ENCODE measurements at places on chromosomes 1 and 21.
A peak's percentile ranks its signal among the peaks of the same experiment; 100 is the strongest.

DNA sequence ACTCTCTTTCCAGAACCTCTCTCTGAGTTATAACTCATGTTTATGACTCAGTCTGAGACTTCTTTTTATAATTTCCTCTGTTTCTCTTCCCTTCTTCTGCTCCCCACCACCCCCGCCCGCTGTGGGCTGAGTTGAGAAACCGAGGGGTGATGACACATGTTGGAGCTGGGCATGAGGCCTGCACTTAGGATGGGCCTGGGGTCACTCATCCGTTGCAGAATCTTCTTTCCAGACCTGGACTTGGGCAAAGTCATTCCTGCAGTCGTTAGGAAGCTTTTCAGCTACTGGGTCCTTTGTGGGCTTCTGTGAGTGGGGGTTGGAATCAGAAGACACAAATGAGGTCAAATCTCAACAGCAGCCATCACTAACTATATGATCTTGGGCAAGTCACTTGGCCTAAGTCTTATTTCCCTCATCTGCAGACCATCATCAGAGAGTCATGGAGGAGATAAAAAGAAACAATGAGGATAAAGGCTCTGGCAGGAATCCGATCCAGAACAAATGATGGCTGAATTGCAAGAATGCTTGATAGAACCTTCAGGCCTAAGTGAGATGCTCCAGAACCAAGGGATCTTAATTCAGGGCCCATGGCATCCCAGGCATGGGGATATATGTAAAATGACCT lies 53.4 kb downstream of the RPS6KA1 start:
- DNase-seq: peak; percentile 74

GRCh38 chr1:55724551-55725325 lies 509.6 kb upstream of the USP24 start:
- DNase-seq: peak; percentile 65

GRCh38 chr1:218350035-218350525 lies 4.9 kb downstream of the TGFB2 start:
- DNase-seq: no peak

DNA sequence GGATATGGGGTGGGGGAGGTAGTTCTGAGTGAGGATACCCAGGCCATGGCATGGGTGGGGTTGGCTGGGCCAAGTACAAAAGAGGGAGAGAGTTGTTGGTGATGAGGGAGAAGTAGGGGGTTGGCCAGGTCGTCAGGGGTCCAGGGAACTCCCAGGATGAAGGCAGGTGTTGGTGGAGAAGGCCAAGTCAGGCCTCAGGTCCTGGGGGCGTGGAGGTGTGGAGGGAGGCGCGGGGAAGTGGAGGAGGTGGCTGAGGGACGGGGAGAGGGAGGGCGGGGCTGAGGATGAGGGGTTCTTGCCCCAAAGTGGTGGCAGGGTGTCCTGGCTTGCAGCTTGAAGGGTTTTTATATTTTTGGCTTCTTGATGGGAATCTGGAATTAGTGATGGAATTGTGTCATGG lies 61.1 kb downstream of the FOXO6 start:
- DNase-seq: no peak

DNA sequence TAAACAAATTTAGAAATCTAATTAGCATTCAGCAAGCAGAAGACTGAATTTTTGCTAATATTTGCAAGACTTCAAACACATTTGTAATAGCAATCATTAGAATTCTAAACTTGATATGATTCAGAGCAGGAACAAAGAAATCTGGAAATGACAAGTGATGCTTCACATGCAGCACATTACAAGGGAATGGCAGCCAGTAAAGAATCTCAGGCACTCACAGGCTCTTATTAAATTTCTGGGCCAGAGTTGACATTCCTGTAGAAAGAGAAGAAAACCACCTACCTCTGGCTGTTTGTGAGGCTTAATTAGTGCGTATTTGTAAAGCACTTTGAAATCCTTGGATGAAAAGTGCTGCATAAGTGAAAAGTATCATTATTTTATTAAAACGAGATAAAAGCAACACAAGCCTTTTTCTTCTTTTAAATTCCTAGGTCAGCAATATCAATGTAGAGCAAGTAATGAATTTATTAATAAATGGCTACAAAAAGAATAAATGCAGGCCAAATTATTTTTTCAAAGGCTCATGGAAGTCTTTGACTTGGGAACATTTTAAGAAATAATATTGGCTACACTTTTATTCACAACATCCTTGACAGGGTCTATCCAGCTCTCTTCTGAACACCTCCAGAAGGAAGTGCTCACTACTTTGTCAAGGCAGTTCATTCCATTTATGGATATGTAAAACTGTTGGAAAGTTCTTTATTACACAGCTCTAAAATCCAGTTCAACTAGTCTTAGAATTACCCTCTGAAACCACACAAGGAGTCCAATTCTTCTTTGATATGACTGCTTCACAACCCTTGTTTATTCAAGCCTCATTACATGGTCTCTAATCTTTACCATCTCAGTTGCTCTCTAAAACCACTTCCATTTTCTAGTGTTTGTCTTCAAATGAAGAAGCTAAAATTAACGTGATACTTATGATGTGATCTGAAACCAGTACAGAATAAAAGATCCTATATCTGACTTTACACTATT lies 32.1 kb upstream of the SCYL3 start:
- no peak for DNase-seq

DNA sequence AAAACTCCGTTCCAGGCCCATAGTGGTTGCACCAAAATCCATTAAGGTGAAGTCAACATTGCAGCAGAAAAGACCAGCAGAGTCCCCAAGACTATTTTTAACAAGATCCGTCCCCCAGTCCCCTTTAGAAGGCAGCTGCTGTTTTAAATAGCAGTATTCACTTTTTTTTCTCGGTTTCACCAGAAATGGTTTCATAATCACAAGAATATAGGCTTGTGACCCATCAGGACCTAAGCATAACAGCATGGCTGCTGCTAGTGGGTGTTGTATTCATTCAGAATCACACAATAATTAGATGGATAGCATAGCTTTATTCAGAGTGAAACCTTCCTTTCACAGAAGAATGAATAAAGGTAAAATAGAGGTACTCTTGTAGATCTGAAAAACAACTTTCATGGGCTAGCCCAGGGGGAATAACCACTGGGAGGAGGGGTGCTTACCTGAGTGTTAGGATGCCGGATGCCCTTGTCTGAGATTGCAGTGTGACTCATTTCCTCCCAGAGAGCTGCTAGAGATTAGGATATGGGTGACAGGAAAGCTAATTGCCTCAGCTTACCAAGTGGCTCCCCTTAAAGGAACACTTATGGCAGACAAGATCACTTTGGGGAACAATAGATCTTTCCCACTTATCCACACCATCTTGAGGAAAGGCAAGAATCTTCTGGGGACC lies 35.0 kb downstream of the ACKR1 start:
- DNase-seq: no peak

DNA sequence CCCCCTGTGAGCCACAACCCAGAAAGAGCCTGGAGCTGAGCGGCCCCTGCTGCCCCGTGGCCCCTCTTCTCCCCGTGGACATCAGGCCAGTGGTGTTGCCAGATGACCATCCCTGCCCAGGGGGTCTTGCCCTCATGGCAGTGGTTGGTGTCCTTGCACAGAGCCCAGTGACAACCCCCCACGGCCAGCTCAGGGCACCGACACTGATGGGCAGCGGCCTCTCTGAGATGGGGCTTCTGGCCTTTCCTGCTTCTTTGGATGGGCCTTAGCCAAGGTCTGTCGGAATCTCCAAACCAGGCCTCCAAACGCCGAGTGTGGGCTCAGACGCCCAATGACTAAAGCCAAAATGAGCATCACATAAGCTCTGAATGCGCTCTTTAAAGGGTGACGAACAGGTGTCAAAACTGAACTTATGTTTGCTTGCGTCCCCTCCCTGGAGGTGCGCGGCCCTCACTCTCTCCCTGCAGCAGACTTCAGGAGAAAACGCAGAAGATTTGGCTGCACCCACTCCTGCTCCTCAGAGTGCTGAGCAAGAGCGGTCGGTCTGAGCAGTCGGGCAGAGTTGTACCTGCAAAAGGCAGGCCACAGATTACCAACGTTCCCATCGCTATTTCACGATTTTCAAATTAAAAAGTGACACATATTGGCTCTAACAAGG lies 41.9 kb downstream of the UBE2G2 start:
- no peak for DNase-seq
